ENCODE measurements at places on chromosomes 2 and 18.

GRCh38 chr2:8680822-8681760, 765 bp upstream of the ID2 start:
- DNase-seq, result peak; percentile 95

DNA sequence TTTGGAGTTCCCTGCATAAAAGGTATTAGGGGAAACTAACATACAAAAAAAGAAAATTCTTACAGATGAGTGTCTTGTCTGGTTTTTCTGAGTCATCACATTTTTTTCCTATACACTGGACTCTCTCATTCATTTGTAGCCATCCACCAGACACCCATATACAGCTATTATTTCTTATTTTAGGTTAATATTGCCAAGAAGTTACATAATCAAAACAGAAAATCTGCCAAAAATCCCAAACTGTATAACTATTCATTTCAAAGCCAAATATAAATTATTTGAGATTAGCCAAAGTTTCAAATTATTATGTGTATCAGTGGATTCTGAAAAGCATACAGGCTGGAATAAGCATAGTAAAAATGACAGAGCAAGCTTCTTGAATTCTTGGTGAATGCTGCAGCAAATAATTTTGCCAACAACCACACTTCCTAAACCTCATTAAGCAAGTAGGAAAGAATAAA, 191.2 kb downstream of the NCKAP5 start:
- DNase-seq, result no peak

DNA sequence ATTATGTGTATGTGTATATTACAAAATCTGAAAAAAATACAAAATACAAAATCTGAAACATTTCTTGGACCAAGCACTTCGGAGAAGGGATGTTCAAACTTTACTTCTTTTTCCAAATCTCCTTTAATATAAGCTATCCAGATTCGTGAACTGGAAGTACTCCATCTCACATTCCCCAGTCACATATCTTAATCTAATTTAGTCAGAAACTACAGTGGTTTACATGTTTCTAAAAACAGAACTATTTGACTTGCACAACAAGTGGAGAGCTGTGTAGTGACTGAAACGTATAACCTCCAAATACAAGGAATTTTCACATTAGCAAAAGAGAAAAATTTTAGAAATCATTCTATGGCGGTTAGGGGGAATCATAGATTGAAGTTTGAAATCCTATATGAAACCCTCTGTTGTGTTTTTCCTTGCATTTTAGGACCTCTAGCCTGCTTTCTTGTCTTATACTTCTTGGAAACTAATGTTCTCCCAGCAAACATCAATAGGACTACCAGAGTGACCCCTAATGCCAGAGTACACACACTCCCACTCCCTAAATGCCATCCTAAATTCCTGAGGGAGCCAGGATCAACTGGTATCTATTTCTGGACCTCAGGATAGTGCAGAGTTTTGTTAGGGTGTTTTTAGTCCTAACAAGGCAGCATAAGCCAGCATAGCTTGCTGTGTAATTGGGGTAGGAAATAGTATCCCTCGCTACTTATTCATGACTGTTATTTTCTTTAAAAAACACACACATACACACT, 30.2 kb upstream of the ROCK1 start:
- DNase-seq, result no peak

GRCh38 chr2:53641290-53641689, 126.3 kb upstream of the CHAC2 start:
- DNase-seq, result no peak

DNA sequence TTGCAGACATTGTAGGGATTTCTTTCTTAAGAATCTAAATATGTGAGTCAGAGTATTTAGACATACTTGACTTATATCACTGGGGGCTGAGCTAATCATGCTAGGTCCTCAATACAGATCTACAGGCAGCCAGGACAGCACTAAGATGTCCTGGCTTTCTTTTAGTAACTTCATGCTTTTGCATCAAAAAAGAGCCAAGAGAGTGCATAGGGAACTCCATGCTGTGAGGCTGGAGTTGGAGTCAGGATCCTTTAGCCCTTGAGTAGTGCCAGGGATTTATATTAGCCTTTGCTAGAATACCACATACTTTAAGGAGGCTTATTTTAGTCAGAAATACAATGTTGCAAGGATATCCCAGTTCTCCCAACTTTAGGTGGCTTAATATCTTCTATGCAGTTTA, 289.7 kb downstream of the CCDC85A start:
- no peak for DNase-seq

- no peak for DNase-seq
These were observed 110.9 kb upstream of the CCDC150 start for GRCh38 chr2:196528486-196529223.

DNA sequence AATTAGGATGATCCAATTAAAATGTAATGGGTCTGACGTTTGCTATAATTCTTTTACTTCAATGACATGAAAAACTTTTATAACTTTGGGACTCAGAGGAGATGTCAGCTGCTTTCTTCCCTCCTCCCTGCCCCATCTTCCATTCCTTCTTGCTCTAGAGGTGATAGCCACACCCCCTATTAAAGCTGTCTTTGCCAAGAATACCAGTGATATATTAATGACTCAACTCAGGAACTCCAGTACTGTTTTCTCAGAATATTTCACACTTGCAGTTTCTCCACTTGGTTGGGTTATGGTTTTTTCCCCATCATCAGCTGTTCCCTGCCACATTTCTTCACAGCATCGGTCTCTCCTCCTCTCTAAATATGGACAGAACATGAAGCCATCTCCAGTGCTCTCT, 184.0 kb downstream of the KCNE4 start:
- no peak for DNase-seq

GRCh38 chr2:203704430-203704829, 2.0 kb upstream of the CD28 start:
- DNase-seq, result no peak

- DNase-seq, result no peak
These were observed 91.7 kb upstream of the ACAA2 start for GRCh38 chr18:49904871-49905555.

- DNase-seq, result no peak
These were observed 485.1 kb downstream of the THSD7B start for GRCh38 chr2:137250401-137250800.

- peak; percentile 72 for DNase-seq
These were observed 750 bp downstream of the STRADB start for GRCh38 chr2:201452058-201452921.

GRCh38 chr2:236935083-236935482, 150.6 kb upstream of the COPS8 start:
- no peak for DNase-seq

DNA sequence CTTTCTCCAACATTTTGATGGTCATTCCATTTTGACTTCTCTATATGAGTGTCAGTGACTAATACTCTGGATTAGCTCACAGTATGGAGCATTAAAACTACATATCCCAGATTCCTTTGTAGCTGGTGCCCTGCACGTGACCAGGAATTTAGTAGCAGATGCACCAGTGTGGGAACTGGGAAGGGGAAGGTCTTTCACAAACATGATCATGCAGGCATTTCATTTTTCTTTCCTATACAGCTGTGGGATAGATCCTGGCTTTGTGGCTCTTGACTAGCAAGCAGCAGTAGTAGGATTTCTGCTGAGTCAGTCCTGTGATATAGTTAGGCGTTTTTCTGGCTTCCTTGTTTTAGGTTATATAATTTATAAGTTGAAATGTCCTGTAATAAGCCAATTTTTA, 971.0 kb upstream of the CDH2 start:
- DNase-seq, result no peak

DNA sequence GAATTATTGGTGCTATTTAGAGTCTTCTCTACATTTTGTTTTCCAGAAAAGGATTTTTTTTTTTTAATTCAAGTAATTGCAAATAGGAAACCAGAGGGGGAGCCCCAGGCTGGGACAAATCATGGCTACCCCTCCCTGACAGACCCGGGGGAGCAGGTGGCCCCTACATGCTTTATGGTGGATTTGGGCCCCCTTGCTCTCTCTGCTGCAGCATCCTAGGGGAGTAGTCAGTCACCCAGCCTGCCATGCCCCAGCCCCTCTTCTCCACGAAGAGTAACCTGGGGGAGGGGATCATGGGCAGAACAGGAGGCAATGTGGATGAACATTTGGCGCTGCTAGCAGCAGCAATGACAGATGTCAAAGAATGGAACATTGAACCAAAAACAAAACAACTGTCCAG, 4.6 kb downstream of the C2orf81 start:
- no peak for DNase-seq

- no peak for DNase-seq
These were observed 74.5 kb downstream of the RTP5 start for GRCh38 chr2:241943961-241944575.

GRCh38 chr18:26255695-26256622, 29.7 kb downstream of the TAF4B start:
- DNase-seq, result no peak

DNA sequence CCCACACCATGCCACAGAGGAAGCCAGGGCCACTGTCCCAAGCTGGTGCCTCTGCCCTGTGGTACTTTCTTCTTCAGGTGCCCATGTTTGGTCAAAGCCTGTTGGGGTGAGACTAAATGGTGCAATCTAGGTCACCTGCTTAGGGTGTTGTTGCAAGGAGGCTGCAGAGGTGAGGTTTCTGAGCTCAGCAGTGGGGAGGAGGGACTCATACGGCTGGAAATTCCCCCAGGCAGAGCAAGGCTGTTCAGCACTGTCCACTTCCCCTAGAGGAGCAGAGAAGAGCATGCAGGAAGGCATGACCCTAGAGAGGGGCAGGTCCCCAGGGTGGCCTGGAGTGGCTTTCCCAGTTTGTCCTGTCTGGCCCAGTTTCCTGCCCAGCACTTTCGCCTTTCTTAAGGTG, 211.0 kb downstream of the HAUS1 start:
- no peak for DNase-seq

DNA sequence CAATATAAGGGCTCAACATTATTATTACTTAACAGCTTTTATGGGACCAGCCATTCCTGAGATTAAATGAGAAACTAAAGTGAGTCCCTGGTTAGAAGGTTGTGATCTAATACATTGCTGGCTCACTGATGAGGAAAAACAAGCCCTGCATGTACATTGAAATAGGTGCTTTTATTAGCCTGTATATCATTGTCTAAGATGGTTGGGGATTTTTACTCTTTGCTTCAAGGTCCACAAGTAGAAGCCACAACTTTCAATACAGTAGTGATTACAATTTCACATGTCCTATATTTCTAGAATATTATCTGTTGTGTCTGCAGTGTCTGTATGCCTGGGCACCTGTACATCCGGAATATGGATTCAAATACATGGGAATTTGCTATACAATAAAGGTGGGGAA, 104.1 kb upstream of the FZD5 start:
- DNase-seq, result no peak

DNA sequence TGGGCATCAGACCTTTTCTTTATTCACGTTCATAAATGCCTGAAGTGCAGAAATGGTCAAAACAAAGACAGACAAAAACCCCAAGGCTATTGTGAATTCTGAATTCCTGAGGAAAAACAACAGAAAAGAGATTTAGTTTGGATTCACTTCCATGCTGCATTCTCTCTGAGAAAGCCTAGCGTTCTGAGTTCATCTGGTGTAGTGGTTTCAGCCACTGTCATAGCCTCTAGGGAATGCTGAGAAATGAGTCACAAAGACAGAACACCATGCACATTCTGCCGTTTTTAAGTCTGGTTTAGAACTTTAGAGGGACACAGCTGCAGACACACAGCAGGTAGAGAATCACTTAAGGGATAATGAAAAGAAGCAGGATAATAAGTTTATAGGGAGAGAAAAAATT, 93.8 kb downstream of the LRP1B start:
- no peak for DNase-seq

GRCh38 chr18:30920351-30920750, 122.2 kb downstream of the DSC3 start:
- DNase-seq, result no peak

DNA sequence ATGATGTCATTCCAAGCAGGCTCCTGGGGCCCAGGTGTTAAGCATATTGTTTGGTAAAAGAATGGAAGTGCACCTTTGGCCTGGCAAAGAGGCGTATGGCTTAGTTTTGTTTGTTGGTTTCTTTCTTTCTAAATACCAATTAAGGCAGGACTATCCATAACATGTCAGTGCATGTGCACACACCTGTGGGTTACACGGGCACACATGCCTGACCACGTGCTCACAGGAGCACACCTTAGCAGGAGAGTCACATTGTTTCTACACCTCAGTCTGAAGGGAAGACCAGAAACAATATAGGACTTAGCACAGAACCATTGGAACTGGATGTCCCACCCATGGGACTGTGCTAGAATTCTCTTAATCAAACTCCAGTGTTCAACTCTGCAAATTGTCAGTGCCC, 127.8 kb downstream of the FBXO15 start:
- DNase-seq, result no peak

DNA sequence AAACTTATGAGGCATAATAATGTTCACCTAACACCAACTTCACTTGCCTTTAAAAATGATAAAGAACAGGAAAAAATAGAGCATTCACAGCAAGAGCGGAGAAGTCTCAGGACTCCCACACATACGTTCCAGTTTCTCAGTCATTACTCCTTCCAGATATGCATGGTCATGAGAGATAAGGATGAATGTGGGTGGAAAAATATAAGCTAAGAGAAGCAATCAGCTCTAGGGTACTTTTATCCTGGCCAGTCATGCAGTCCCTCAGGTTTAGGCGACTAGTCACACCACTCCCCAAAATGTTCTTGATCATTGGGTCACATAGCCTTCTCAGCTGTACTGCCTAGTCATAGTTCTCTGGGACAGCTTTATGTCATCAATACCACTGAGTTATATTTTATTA, 29.2 kb upstream of the CCDC178 start:
- no peak for DNase-seq

DNA sequence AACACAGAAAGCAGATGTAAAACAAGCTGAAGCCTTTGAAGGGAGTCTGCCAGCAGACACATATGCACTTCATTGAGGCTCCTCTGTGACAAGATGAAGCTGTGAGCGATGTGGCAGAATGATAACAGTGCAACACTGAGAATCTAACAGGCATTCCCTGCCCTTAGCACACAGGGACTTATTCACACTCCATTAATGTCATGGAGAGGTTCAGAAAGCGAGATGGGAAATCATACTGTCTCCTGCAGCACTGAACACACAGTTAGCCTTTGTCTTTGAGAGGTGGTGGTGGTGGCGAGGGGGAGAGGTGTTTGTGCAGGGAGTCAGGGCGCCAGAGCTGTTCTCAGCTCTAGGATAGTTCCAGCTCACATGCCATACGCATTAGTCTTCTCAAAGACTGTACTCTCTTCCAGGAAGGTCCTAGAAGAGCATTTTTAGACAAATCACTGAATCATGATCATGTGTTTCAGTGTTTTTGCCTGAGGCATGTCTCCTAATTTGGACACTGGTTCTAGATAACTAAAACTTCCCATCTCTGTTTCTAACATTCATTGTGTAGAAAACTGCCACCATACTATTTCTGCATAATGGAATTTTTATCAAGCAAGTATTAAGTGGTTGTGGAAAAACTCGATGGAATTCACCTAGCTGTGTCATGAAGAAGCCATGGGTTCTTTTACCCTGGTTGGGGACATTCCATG, 93.5 kb upstream of the ITGB6 start:
- no peak for DNase-seq

Measured in NCI-H1417 (cell line).